Activated gamma-delta T cell treated with anti-CD3 and anti-CD28 coated beads, Interleukin-2, amount 50 U/mL, for 16 hours (primary cell): ENCODE measurements at places on chromosomes 2 and 18.

GRCh38 chr2:199684832-199685231, 166.2 kb downstream of the FTCDNL1 start:
- DNase-seq: no peak

GRCh38 chr2:233142355-233142897, 82.3 kb downstream of the INPP5D start:
- peak; percentile 10 for DNase-seq

DNA sequence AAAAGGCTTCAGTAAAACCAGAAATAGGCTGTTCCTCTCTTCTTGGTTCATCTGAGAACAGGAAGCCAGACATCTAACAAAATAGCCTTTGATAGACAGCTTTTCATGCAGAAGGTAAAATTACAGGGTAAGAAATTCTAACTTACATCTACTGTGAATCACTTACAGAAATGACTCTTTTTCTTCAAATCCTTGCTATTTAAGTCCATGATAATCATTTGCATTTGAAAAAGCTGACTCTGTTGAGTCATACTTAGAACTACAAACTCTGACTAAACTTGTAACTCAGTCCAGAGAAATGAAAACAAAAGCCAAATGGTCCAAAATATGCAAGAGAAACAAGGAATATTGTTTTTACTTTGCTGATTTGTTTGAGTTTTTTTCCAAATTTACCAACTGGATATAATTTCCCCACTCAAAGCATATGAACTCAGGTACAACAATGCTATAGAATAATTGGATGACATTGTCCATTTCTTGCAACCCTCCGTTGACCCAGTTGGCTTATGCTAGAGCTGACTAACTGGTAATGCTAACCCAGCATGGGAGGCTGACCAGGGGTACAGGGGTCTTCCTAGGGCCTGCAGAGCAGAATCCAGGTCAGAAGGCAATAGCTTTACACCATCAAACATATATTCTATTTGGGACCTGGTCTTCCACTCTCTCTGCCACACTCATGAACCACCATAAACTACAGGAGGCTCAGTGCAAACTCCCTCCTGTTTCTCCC, 18.8 kb upstream of the MREG start:
- DNase-seq: no peak

DNA sequence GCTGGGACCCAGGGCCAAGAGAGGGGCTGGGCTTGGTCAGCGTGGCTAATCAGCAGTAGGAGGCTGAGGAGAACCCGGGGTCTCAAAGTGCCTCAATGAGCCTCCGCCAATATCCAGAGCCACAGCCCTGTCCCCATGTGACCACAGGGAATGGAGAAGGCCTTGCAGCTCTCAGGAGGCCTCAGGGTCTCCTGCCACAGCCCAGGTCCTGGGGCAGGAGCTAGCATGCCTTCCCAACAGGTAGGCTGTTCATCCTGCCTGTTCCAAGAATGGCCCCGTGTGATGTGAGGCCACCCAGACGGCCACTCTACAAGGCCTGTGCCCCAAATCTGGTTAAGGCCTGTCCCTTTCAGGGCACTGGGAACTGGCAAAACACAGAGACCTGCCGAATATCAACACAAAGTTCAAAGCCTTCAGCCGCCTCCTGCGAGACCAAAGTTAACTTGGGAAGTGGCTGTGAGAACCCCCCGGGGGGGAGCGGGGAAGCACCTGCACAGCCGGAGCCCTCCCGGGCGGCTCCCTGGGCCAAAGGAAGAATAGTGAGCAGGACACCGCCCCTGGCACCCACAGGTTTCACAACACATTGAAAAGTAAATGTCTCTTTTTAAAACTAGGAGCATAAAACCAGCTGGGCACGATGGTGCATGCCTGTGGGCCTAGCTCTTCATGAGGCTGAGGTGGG, 4.5 kb upstream of the LIMS2 start:
- no peak for DNase-seq

DNA sequence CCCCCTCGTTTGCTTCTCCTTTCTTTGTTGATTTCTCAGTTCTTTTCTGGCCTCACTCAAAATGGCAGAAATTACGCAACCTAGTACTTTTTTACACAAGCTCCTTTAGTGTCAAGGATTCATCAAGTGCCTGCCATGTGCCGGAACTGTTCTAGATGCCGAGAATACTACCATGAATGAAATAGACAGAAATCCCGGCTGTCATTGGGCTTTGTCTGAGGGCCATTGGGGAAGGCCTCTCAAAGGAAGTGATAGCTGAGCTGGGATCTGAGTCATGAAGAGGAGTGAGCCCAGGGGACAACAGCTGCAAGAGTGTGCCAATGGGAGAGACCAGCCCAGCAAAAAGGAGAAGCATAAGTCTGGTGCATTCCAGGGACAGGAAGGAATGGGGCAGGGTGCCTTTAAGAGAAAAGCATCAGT, 34.3 kb upstream of the PPP1CB start:
- no peak for DNase-seq

- no peak for DNase-seq
Observed at GRCh38 chr2:122851161-122851560, 1095.7 kb downstream of the TSN start.

DNA sequence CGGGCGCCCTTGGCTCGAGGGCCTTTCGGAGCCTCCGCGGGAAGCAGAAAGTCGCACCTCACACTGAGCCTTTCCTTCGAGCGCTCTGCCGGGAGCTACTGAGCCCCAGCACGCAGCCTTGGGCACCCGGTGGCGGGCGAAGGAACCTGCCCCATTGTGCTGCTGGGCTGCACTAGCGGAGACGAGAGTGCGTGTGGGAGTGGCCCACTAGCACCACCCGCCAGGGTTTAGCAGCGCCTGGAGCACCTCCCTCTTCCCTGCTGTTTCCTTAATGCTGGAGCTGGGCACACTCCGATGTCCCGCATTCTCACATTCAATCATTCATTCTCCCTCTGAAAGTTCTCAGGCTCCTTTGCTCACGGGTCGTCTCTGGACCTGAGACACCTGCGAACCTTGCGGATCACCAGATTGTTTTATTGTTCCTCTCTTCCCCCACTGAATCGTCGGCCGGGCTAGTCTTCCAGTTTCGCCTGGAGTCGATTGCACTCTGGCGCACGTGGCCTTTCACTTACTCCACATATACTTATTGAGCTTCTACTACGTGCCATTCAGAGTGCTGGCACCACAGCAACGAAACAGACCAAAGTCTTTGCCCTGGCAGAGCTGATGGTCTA, 8.5 kb upstream of the PAX3 start:
- no peak for DNase-seq

GRCh38 chr2:240396623-240397541, 38.6 kb upstream of the GPC1 start:
- DNase-seq: no peak

GRCh38 chr2:40372283-40372985, 79.5 kb downstream of the SLC8A1 start:
- DNase-seq: no peak

DNA sequence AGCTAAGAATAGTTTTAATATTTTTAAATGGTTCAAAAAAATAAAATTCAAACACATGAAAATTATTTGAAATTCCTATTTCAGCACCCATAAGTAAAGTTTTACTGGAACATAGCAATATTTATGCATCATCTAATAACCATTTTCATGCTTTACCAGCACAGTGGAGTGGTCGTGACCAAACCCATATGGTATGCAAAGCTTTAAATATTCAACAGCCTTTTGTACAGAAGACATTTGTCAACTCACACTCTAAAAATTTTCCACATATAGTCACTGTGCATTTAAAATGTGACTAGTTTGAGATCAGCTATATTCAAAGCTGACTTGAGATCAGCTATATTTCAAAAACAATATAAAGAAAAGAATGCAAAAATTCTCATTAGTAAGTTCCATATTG, 46.2 kb downstream of the PUM2 start:
- no peak for DNase-seq

GRCh38 chr2:206316141-206316540, 41.7 kb downstream of the ZDBF2 start:
- DNase-seq: no peak

DNA sequence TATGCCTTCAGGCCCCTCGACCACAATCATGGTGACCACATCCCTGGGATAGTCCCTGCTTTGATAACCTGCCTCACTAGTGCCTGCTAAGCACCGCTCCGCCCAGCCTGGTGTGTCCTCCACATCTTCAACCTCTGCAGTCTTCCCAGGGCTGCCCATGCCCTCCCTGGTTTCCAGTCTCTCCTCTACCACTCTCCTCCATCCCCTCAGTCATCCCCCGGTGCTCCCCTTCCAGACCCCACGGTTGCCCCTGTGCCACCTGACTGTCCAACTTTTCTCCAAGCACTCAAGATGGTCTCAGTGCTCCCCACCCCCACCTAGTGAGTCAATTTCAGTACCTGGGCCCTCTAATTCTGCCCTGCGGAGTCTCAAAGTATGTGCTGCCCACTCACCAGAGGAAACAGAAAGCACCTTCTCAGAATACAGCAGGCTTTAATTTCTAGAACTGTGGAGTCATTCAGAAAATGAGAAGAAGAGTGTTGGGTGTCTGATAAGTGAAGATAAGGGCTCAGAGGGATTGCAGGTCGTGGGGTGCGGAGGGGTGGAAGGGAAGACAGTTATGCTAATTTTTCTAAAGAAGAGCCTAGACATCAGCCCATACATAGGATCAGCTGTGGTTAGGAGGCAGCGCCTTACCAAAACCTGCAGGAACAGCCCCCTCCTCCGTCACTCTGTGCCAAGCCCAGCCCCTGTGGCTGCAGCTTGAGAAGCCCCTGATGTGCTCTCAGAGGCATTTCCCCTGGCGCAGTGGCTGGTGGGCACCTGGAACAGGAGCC, 53.6 kb upstream of the CAB39 start:
- peak; percentile 32 for DNase-seq

DNA sequence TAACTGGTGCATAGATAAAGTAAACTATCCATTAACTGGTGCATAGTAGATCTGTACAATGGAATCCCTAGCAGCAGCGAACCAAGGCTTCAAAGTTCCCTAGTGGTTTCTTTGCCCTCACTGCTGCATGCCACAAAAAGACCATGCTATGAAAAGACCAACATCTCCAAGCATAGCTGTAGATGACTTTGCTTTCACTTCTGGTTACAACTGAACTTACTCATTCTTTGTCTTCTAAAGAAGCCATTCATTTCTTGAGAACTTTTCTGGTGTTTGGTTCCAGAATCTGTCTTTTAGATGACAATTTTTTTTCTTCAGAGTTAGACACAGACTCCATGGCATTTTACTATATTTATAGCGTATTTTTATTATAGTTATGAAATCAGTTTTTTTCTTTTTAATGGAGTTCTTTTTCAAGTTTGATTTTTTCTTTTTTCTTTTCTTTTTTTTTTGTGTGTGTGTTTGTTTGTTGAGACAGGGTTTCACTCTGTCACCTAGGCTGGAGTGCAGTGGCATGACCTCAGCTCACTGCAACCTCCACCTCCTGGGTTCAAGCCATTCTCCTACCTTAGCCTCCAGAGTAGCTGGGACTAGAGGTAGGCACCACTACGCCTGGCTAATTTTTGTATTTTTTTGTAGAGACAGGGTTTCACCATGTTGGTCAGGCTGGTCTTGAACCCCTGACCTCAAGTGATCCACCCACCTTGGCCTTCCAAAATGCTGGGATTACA, 63.6 kb downstream of the SLC35F5 start:
- no peak for DNase-seq

- no peak for DNase-seq
Observed at GRCh38 chr2:14072338-14072737, 560.2 kb upstream of the LRATD1 start.

DNA sequence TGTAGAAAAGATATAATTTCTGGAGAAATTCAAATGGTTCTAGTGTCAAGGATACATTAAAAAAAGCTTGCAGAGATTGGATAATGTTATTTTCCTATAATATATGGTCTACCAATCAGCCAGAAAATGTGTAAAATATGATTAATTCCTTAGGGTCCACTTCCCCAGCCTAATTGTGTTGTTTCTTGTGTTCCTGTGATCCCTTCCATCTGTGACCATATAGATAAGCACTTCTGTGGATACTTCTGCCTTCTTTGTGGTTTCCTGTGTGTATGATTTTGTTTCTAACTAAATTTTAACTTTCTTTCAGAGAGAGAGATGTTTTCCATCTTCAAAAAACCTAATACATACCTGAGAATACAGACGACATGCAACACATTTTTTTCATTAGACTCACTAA, 367.1 kb upstream of the PIK3C3 start:
- no peak for DNase-seq

GRCh38 chr2:42964439-42965083, 172.2 kb upstream of the HAAO start:
- no peak for DNase-seq

DNA sequence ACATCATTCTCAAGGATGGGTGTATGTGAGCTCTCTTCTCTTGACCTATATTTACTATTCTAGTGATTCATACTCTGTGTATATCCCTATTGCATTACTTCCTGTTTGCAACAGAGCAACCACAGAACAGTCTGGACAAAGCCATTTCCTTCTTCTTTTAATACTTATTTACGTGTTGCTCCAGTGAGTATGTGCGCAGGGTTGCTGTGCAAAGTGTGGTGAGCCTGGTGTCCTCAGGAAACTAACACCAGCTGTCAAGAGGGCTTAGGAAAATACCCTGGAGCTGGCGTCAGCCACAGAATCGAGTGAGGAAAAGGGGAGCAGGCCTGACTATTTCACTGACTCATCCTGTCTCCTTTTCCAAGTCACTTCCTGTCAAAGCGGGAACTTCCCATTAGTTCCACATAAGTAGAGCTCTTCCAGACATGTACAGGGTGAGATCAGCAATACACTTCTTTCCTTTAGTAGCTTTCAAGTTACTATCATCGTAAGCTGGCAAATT, 214.1 kb upstream of the COPS8 start:
- no peak for DNase-seq

- no peak for DNase-seq
Observed at GRCh38 chr2:146677280-146677679, 1167.5 kb upstream of the ACVR2A start.

GRCh38 chr2:28377195-28377816, 15.4 kb upstream of the FOSL2 start:
- no peak for DNase-seq

- no peak for DNase-seq
Observed at GRCh38 chr2:96073170-96073775, 38.6 kb upstream of the GPAT2 start.

DNA sequence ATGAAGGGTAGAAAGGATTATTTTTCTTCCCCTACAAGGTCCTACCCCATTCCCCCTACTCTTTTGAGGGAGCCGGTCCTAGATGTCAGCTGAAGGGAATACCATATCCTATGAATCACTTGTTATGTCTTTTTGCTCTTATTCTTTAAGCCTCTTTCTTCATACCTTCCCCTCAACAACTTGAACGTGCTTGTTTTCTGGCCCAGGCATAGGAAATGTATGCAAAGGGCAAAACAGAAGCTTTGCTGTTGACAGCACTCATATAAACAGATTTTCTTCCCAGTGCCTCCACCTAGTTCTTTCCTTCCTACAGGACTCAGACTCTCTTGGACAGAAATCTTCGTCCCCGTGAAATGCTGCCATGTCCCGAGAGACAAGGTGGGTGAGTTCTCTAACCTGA, 64.6 kb downstream of the TMEM17 start:
- DNase-seq: no peak

- no peak for DNase-seq
Observed at GRCh38 chr18:49321271-49321670, 139.2 kb downstream of the DYM start.

- DNase-seq: no peak
Observed at GRCh38 chr2:1115843-1116539, 165.3 kb downstream of the SNTG2 start.
